ENCODE measurements at places on chromosomes 4 and X. TPM values are rescaled to one million over a fixed set of nuclear protein-coding genes. Genes with fewer than 3 reads are reported as not detected.

GRCh38 chr4:78220283-78220682 lies 163.2 kb downstream of the FRAS1 start:
- no peak for DNase-seq

ALB gene
- total RNA-seq = not detected

MAGEC2 gene
- not detected for total RNA-seq

CSAG2 gene
- not detected for total RNA-seq

DNA sequence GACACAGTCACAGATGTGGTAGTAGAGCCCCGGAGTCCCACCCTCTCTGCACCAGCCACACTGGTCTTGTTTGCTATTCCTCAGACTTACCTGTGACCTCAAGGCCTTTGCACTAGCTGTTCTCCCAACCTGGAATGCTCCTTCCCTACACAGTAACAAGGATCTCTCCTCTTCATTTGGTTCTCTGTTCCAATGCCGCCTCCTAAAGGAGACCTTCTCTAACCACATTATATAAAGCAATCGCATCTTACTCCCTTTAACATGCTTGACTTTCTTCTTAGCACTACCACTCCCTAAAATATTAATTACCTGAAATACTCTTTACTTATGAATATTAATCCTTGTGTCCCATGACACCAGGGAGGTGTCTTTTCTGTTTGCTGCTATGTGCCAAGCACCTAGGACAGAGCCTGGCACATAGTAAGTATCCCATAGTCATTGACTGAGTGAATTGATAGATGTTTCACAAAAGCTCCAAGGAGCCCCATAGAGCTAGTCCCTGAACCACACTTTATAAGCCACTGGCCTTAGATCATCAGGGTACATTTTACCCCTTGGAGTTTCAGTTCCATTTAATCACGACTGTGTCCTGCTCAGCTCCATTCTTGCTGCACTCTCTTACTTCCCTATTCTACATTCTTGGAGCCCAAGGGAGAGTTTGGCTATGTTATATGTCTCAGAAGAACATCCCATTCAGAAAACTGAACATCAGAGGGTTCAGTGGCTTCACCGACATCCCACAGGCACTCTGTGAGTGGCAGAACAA lies 312.7 kb downstream of the RAB28 start:
- no peak for DNase-seq

GLOD5 gene
- not detected for total RNA-seq

- no peak for DNase-seq
These were observed 72.1 kb upstream of the FAM241A start for GRCh38 chr4:112073181-112073580.

- DNase-seq = no peak
These were observed 239.3 kb downstream of the C4orf33 start for GRCh38 chr4:129335276-129335675.

DNA sequence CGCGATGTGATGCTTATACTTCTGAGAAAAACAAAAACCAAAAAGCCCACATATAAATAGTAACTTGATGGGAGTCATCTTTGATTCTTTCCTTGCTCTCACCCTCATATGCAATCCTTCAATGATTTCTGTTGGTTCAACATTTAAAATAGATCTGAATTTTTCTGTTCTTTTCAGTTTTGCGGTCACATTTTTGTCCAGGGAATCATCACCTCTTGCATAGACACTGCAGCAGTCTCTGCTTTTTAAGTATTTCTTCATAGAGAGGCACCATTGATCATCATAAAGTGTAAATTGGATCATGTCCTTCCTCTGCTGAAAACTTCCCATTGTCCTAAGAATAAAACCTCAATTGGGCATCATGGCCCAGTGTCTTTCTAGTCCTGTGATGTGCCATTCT lies 81.1 kb upstream of the SLC4A4 start:
- no peak for DNase-seq

MAGEA3 gene
- not detected for total RNA-seq

- peak; percentile 33 for DNase-seq
These were observed 2.0 kb upstream of the ARX start for GRCh38 chrX:25017667-25018247.

CITED1 gene
- total RNA-seq = not detected

GRCh38 chrX:1535241-1536041 lies 1.5 kb downstream of the P2RY8 start:
- DNase-seq = no peak

DNA sequence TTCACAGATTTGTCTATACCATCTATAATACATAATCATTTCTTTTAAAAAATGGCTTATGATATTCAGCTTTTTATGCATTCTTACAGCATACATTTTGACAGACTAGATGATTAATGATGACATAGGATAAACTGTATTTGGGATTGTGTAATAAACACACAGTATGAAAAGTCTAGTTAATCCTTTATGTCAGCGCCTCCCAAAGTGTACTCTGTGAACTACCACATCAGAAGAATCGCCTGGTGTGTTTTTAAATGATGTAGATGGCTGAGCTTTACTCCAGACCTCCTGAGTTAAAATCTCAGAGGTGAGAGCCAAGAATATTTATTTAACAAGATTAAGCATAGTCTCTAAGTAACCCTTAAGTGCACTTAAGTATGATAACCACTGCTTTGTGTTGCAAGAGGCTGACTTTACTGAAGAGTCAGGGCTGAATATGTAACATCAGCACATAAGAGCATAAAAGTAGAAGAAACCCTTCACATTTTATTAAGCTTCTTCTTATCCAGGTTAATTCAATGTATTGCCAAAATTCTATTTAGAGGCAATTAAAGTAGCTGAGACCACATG lies 104.2 kb downstream of the ANK2 start:
- DNase-seq = no peak

DNA sequence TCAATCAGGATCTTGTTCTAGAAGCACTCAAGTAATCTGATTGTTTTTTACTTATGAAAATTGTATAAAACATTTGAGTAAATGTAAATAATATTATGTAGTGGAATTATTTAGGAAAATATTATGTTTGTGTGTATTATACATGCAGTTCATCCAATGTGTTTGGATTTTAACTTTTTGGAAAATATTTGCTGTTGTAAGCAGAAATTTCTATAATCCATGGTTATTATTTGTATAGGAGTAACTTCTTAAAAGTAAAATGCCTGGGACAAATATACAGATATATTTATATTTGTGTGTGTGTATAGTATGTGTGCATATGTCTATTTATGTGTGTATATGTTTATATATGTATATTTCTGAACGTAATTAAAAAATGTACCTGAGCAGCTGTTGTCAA lies 1394.6 kb upstream of the AGA start:
- no peak for DNase-seq

MAGEA1 gene
- total RNA-seq = not detected

- no peak for DNase-seq
These were observed 9.0 kb downstream of the CRMP1 start for GRCh38 chr4:5883916-5884315.

GRCh38 chr4:111671756-111672155 lies 473.5 kb upstream of the FAM241A start:
- no peak for DNase-seq

GRCh38 chr4:86359944-86360478 lies at the start of gene MAPK10:
MAPK10 (minus strand) TSS chr4:86360053.
- DNase-seq = peak; percentile 30

DNA sequence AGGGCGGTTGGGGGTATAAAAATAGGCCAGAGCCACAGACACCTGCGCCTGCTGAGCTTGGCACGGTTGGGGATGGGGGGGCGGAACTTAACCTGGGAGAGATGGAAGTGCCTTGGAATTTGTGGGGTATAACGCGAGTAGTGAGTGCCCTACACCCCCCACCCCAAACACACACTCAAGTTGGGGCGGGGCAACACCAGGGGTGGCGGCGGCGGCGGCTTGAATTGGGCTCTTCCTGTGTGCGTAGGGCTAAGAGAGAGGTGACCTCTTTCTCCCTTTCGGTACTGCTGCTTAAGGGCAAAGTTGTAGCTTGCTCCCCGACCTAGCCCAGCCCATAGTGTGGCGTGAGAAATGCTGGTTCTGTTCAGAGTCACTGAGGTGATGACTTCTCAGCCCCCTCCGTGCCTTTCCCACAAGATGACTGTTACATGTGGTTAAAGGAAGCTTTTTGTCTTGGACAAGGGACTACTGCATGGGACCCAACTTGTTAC lies 839 bp downstream of the STK26 start:
- DNase-seq = no peak

CENPVL3 gene
- not detected for total RNA-seq

DNA sequence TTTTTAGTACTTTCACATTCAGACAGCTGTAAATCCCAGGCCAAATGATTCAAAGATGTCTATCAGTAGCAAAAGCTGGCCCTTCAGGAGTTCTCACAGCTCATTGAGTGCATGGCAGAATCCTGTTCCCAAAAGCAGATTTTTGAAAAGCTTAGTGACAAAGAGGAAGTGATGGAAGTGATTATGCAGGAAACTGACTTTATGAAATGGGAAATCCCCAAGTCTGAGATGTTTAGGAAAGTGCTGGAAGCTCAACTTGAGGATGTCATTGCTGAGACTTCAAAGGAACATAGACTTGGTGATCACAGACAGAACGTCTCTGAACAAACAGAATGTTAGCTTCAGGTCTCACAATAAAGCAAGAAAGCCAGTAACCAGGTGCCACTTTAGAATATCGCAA lies 51.0 kb upstream of the CFAP47 start:
- DNase-seq = no peak

PQBP1 gene
- total RNA-seq = 70.8 TPM

- DNase-seq = no peak
These were observed 13.2 kb downstream of the FGA start for GRCh38 chr4:154577324-154577723.

RNF128 gene
- total RNA-seq = 5.6 TPM

GRCh38 chr4:145564540-145564939 lies 54.6 kb upstream of the MMAA start:
- DNase-seq = no peak

DNA sequence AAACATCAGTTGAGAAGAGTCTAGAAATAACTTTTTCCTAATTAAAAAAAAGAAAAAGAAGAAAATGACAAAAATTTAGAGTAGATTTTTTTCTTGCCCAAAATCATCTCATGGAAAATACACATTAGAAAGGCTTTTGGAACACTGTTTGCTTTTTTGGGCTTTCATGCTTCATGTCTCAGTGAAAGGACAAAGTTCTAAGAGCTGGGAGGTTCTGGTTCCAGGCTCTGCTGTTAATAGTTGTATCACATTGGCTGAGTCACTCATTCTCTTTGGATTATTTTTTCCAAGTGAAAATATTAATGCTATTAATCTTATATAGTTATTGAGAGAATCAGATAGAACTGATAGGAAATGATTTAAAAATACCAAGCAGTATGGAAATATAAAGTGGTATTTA lies 32.9 kb upstream of the ETNPPL start:
- DNase-seq = no peak

DNA sequence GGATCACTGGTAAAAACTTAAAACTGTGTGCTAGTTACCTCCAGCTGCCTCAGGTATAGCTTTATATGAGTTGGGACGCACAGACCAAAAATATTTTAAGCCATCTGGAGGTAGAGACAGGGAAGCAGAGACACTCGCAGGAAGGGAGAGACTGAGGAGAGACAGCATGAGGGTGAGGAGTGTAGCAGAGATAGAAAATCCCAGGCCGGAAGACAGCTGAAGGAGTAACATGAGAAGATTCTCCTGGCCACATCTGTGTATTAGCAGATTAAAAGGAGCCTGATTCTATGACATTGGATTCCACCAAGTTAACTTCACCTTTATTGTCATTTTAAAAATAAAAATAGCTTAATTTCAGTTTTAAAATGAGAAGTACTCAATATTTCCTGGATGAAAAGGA lies 84.3 kb downstream of the PDLIM5 start:
- no peak for DNase-seq

C4orf51 gene
- not detected for total RNA-seq

DUX4 gene
- total RNA-seq = not detected

- no peak for DNase-seq
These were observed 390.9 kb downstream of the ADAM29 start for GRCh38 chr4:175309041-175309440.

- no peak for DNase-seq
These were observed 106.9 kb downstream of the PPARGC1A start for GRCh38 chr4:23782778-23783437.

PAGE1 gene
- not detected for total RNA-seq

ZNF674 gene
- total RNA-seq = 2.3 TPM

DNA sequence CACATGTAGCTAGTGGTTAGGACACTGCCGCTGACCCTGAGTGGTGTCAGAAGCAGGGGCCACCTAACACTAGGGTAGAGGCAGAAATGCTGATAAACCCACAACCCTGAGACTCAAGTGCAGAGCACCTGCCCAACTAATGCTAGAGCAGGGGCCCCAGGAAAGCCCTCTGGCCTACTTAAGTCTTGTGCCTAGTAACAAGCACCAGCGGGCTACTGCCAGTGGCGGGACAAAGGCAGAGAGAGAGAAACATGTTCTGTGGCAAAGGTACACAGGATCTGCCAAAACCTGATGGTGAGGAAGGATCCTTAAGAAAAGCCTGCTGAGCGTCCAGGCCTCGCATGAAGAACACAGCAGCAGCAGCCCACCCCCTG lies 172.4 kb downstream of the PRDM5 start:
- no peak for DNase-seq

GRCh38 chr4:20193141-20193936 lies 58.4 kb upstream of the SLIT2 start:
- DNase-seq = no peak

HPGD gene
- total RNA-seq = 1.2 TPM
